ENCODE measurements at places on chromosomes 6 and 20. TPM values are rescaled to one million over a fixed set of nuclear protein-coding genes. Genes with fewer than 3 reads are reported as not detected.

Gene MEP1A
- not detected for total RNA-seq

Gene C6orf141
- total RNA-seq: not detected

Gene TSBP1
- not detected for total RNA-seq

Gene INSM1
- not detected for total RNA-seq

Gene ATP9A
- total RNA-seq: 1.0 TPM

Gene VGLL2
- total RNA-seq: not detected

Gene CLIC5
- total RNA-seq: 7.4 TPM
